ENCODE measurements at places on chromosomes 5 and 9.

DNA sequence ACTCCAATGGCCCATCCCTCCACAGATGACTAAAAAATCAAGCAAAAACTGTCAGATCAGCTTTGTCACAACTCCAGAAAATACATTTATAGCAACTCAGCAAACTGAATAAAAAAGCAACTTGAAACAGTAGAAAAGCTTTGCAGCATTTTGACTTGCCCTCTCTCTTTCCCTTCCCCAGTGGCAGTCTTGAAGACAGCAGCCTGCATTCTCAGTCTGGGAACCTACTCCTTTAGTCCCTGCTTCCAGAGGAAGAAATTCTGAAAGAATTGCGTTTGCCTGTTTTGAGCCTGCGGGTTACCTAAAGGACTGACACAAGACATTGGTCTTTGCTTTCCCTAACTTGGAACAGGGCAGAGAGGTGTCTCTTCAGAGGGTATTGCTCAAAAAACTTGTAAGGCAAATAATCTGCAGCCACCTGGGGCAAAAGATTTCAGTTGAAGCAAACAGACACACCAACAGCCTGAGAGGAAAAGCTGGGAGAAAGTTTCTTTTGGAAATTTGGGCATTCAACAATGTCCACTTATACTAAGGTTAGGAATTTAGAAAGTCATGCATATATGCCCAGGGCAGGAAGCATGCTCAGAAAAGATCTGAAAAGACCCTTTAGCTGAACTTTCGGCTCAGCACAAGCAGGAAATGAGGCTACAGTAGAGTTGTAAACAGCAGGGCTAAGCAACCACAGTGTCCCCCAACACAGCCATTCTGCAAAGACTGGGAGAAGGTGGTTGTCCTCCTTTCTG, 15.2 kb upstream of the SLC35D2 start:
- DNase-seq: no peak

DNA sequence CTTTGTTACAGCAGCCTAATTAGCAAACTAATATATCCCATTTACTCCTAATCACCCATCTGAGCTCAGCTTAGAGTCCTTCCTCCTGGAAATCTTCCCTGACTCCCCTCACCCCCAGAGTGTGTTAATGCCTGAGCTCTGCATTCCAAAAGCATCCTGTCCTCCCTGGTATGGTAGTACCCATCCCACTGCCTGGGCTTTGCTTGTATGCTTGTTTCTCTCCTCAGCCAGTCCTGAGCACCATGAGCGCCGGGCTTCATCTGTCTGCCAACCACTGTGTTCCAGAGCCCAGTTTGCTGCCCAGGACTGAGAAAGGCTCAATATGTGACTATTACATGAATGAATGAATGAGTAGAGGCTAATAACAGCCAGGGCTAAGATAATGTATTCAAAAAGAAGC, 272.4 kb downstream of the CDK5RAP2 start:
- no peak for DNase-seq

DNA sequence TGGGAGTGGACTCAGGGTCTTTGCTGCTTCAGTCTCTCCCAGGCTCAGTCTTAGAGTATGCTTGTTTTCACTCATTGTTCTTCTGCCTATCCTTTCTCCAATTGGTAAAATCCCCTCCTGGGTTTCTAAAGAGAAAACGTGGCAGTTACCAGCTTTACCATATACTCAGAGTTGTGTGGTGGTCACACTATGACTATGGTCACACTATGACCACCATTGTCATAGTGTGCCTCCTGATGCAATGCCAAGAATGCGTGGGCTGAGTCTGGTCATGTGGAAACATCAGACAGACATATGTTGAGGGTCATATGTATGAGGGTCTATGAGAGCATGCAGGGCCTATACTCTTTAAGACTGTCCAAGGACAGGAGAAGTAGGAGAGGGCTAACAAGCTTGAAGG, 326.5 kb upstream of the PRR16 start:
- DNase-seq: no peak

- DNase-seq: no peak
Measured at GRCh38 chr5:72612810-72613209, 105.6 kb upstream of the ZNF366 start.

GRCh38 chr5:151039665-151040064, 19.3 kb downstream of the GPX3 start:
- no peak for DNase-seq

- DNase-seq: no peak
Measured at GRCh38 chr5:84602371-84602771, 217.7 kb upstream of the EDIL3 start.

DNA sequence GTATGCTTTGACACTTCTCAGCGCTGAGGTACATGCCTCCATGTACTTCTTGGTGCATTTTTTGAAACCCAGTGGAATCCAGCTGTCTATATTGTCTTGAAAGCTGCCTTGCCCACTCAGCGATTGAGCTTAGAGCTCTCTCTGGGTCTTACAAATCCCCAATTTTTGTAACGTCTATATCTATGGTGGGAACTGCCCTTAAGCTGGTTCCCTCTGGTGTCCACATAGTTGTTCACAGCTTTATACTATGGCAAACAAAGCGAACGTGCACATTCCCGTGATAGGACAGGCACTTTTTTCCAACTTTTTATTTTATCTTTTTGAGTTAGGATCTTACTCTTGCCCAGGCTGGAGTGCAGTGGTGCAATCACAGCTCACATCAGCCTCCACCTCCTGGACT, 20.9 kb downstream of the CDHR2 start:
- no peak for DNase-seq

DNA sequence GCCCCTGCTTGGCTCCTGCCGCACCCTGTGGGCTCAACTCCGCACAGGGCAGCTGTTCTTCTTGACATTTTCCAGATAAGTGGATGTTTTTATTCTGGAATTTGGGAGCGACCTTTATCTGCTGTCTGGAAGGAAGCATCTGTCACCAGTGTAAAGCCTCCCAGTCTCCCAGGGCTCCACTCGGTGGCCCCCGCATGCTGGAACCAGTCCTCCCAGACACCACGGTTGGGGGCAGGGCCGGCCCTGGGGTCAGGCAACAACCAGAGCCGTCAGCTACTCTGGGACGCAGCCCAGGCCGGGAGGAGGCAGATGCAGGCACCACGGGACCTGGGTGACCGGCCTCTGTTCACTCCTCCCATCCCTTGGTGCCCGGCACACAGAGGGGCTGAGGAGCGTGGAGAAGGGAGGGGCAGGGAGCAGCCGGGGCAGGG, 92.8 kb upstream of the ADAMTS2 start:
- DNase-seq: peak; percentile 8

- no peak for DNase-seq
Measured at GRCh38 chr5:83551821-83552220, 80.3 kb downstream of the VCAN start.

- no peak for DNase-seq
Measured at GRCh38 chr5:153674356-153674755, 183.9 kb downstream of the GRIA1 start.

- no peak for DNase-seq
Measured at GRCh38 chr5:83313436-83313835, 158.1 kb upstream of the VCAN start.

DNA sequence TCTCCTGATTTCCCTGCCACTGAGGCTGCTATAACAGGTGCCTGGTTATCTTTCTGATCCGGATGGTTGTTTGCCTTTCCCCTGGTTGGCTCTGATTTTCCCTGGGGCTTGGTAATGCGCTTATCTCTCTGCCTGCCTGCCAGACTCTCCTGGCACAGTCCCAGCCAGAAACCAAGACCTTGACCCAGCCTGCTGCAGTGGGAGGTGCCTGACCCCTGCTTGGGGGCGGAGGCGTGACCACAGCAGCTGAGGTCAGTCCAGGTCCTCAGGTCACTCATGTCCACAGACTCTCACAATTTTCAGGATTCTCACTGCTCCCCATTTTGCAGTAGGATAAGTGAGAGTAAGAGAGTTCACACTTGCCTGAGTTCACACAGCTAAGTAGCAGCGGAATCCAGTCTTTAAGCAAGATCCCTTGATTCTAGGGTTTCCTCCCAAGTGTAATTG, 24.4 kb upstream of the SYNPO start:
- peak; percentile 64 for DNase-seq

DNA sequence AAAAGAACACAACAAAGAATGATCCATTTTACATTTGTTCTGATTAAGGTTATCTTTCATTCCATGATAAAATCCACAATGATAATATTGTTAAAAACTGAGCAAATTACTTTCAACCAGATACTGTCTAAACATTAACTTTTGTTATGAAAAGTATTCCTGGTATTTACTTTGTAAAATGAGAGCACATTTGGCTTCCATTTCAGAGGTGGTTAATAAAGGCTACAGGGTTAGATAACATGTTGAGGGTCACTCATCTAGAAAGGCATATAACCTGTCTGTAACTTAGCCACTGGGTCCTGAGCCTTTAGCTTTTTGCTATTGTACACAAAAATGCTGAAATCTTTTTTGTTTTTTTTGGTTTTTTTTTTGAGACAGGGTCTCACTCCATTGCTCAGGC, 99.3 kb downstream of the ANXA2R start:
- no peak for DNase-seq

- no peak for DNase-seq
Measured at GRCh38 chr9:70641031-70641430, 226.6 kb upstream of the KLF9 start.

DNA sequence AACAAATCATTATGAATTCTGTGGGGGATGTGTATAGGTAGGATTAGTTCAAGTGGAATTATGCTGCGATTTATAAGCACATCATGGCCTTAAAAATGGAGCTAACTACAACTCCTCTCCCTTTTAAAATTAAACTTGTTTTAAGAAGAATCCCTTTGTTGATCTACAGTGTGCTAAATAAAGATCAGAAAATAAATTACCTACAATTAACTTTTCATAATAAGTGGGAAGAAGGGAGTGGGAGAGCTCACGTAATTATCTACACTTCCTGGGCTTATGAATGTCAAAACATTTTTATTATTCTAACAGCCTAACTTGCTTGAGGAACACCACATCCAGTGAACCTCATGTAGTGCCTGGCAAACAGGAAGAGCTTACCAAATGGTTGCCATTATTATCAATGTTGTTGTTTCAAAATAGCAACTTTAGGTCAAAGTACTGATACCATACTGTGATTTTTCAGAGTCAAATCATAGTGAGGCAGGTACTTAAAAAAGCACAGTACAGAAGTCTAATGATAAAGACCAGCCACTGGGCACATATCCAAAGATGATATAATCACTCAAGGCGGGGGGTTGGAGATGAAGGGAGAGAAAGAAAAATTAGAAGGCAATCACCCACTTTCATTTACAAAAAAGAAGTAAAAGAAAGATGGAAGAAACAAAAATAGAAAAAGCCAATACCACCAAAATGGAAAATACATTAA, 174.0 kb downstream of the RAPGEF6 start:
- DNase-seq: no peak

- DNase-seq: no peak
Measured at GRCh38 chr9:68912561-68912960, 101.4 kb downstream of the PRKACG start.

GRCh38 chr5:151244206-151244605, 8.8 kb upstream of the GM2A start:
- no peak for DNase-seq

DNA sequence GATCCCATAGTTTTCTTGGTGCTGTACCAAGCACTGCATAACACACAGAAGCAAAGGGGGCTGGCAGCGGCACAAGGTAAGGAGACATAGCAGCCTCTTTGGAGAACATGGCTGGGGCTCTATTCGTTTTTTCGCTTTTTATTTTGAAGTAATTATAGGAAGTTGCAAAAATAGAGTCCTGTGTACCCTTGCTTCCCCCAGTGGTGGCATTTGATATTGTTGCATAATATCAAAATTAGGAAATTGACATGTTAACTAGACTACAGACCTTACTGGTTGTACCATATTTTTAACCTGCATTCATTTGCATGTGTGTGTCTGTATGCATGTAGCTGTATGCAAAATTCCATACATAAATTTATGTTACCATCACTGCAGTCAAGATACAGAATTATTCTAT, 6.6 kb upstream of the UBQLN1 start:
- DNase-seq: no peak

- DNase-seq: no peak
Measured at GRCh38 chr9:74526215-74526614, 29.1 kb downstream of the RORB start.

GRCh38 chr5:170429014-170429413, 39.8 kb upstream of the KCNMB1 start:
- DNase-seq: no peak

- no peak for DNase-seq
Measured at GRCh38 chr9:86788456-86788855, 158.8 kb downstream of the GAS1 start.

DNA sequence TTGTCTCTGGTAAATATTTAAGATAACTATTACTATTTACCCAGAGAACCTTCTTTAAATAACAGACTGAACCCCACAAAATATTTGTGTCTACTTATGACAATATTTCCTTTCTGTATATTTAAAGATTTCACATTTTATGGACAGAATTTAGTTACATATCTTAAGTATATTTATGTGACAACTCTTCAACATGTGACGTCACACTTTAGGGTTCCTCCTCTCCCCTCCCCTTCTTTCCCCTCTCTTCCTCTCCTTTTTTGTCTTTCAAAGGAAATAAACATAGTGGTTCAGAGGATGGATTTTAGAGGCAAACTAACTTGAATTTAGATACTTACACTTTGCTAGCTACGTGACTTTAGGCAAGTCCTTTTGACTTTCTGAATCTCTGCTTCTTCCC, 655.6 kb upstream of the NUDT12 start:
- no peak for DNase-seq

Data from WERI-Rb-1 (cell line).